AG20443 (cell line): ENCODE measurements at places on chromosomes 3 and 15.

DNA sequence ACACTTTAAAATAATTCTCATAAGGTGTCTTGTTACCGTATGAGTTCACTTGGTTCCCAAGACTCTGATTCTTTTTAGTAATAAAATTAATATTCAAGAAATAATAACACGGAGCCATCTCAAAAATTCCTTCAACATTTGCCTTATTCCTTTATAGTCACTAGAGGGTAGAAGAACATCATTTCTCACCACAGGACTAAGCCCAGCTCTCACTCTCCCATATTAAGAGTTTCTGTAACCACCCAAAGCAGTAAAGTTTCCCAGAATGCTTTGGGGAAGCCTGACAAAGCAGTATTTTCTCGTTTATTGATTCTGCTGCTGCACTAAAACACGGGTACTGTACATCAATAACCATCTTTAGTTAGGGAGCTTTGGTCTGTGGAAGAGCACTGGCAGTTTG, 114.9 kb downstream of the MCTP2 start:
- DNase-seq = no peak

DNA sequence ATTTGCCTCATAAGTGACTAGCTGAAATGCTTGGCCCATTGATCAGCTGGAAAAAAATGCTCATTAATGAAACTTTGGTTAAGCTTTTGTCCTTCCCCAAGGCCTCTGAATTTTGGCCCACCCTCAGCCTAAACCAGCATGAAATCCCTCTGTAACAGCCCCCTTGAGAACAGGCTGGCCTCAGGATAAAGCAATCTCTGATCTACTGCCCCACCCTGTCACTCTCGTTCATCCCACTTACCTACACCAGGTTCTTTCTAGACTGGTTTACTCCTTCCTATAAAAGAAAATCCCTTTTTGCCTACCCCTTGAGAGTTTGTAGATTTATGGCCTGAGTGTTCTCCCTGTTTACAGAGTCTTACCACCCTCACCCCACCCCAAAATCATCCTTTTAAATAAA, 3.4 kb upstream of the AEN start:
- no peak for DNase-seq

GRCh38 chr3:128803307-128803706, 76.1 kb upstream of the ACAD9 start:
- DNase-seq = no peak

- no peak for DNase-seq
Observed at GRCh38 chr3:81270603-81271379, 490.7 kb downstream of the GBE1 start.
